ENCODE measurements at places on chromosomes 11 and 22.

GRCh38 chr11:14881576-14882193, 10.3 kb downstream of the CYP2R1 start:
- no peak for DNase-seq

DNA sequence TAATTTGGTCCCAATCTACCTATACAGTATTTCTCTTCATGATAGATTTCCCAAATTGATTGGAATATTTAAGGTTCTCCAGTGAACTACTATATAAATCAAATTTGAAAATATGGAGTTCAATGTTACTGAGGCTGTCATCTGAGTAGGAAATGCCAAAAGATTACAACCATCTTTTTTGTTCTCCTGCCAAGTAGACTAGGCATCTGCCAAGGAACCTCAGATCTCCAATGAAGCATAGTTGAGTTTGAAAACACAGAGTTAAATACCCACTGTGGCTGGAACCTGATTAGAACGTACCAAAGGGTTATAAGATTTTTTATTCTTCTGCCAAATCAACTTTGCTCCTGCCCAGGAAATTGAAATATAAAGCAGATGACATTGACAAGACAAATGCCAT, 330.9 kb downstream of the CNTN5 start:
- DNase-seq: no peak

DNA sequence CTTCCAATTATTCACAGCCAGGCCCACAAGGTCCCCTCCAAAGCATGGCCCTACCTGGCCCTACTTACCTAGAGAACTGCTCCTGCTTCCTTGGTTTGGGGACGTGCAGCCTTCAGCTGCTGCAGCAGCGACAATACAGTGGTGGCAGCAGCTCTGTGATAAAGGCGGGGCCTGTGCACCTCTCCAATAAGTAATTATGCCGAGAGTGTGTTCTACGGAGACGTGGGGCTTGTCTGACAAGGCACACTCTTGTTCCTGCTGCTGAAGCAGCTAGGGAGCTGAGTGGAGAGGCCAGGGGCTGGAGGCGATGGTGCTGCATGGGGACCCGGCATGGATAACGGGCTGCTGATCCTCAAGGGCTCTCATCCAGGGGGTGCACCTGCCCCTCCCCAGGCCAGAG, 98.0 kb upstream of the THY1 start:
- no peak for DNase-seq

GRCh38 chr22:40498420-40499208, 128.2 kb downstream of the SGSM3 start:
- DNase-seq: no peak

- DNase-seq: no peak
Observed at GRCh38 chr11:93490996-93491618, 52.1 kb downstream of the SMCO4 start.

- DNase-seq: no peak
Observed at GRCh38 chr11:111652184-111652583, 49.9 kb downstream of the SIK2 start.

GRCh38 chr22:45262931-45263462, 21.8 kb upstream of the UPK3A start:
- no peak for DNase-seq

DNA sequence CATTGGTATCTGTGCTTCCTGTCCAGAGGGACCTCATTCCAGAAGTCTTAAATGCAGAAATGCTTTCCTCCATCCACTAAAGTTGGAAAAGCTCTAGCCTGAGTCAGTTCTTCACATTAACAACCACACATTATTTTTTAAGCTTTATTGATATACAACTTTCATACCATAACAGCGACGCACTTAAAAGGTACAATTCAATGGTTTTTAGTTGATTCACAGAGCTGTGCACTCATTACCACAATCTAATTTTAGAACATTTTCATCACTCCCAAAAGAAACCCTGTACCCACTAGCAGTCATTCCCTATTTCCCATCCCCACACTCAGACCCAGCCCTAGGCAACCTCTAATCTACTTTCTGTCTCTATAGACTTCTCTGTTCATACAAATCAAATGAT, 27.6 kb downstream of the GALNT18 start:
- DNase-seq: no peak

DNA sequence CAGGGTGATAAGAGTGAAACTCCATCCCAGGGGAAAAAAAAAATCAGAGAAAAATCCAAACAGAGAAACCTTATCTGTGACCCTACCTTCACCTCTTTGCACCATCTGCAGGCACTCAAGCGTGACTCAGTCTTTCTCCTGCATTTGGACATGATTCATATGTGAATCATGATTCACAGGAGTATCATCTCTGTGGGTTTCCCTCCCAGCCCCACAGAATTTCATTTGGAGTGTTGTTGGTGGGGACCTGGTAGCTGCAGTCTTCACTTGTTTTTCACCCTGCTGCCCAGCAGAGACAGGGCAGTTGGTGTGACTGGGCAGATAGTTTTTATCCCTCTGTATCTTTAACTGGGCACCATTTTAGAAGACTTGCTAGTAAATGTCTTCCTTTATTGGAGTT, 75.7 kb downstream of the DEPDC5 start:
- DNase-seq: no peak

- no peak for DNase-seq
Observed at GRCh38 chr11:130421697-130422096, 6.7 kb downstream of the ADAMTS8 start.

DNA sequence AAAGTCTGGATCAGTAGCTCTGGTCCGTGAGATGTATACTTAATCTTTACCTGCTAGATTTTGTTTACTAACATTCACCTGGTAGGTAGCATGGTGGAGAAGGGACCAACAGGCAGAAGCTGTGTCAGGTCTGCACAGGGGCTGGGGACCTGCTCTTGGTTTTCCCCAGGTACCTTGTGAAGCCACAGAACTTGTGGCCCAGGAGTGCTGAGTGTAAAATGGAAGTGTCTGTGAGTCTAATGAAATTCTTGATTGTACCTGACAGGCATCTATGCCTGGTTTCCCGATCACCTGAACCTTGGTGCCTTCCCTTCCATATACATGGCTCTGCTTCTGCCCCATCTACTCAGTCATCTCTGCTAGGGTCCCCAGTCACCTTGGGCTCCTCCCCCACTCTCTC, 94.3 kb downstream of the CWC15 start:
- DNase-seq: no peak

GRCh38 chr11:14905104-14906033, 13.3 kb upstream of the CYP2R1 start:
- DNase-seq: peak; percentile 84

DNA sequence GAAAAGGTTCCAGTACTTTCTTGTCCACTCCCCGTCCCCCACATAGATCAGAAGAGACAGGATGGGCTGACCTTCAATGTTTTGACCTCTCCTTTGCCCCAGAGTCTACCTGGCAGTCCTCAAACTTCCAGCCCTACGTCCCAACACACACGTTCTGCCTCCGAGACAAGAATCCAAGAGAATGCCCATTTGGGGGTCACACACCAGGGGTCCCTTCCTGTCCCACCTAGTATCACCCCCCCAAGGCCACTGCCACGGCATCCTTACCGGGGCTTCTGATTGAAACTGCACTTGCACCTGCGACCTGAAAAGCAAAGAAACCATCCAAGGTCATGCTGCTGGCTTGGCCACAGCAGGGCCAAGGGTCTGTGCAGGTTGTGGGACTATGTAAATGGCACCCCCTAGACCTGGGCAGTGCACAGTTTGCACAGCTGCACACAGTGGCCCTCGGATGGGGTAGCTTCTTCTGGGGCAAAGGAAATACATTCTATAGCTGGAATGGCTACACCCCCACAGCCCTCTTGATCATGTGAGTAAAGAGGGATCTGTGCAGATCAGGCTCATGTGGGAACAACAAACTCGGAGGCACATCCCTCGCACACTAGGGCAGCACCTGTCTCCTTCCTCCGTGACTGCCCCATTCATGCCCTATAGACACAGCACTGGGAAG, 16.5 kb upstream of the FXYD2 start:
- DNase-seq: no peak

GRCh38 chr22:35749808-35750207, 32.1 kb downstream of the APOL5 start:
- no peak for DNase-seq

GRCh38 chr11:122068837-122069236, 47.2 kb downstream of the BLID start:
- no peak for DNase-seq

GRCh38 chr22:41996826-41997225, 1.8 kb upstream of the WBP2NL start:
- DNase-seq: no peak

- DNase-seq: no peak
Observed at GRCh38 chr11:79371152-79371551, 69.7 kb downstream of the TENM4 start.

GRCh38 chr11:11313902-11314692, 39.0 kb downstream of the CSNK2A3 start:
- no peak for DNase-seq

DNA sequence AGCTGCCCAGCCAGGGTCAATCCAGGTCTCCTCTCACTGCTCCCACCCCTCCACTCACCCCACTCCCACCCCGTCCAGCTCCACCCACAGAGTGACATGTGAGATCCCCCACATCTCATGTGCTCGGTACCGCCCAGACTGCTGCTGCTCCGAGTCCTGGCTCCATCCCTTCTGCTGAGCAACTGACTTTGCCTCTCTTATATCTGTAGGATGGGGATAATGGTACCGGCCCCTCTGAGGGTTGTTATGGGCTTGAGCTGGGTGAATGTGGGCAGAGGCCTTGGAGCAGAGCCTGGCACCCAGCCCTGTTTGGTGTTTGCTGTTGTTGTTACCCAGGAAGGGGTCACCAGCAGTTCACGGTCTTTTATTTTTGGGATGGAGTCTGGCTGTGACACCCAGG, 77.0 kb downstream of the ST3GAL4 start:
- DNase-seq: no peak

DNA sequence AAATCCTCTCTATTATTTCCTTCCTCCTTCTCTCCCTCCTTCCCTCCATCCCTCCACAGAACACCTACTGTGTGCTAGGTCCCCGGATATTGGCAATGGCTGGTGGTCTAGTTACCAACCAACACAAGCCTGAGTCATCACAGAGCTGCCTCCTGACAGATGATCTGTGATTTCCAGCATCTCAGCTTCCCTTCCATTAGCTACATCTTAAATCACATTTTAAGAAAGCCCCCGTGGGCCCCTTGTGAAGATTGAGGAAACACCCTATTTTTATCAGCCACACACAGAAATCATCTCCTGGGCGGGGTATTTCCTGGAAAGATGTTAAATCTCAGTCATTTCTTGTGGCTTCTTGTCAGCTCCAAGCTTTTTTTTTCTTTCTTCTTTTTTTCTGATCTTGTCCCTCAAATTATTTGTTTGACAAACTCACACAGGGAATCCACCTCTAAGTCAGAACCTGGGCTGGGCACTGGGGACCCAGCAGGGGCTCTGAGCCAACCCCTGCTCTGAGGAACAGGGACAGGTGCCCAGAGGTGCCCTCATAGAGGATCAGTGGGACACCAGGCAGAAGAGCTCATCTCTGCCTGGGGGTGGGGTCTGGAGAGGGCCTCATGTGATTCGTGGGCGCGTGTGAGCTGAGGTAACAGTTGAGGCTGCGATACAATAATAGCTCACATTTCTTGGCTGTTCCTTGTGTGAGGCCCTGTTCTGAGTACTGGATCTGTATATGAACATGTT, 42.4 kb downstream of the CACNA1I start:
- DNase-seq: peak; percentile 53

- no peak for DNase-seq
Observed at GRCh38 chr11:106415510-106415909, 338.0 kb downstream of the AASDHPPT start.

- DNase-seq: no peak
Observed at GRCh38 chr11:130112071-130112830, 42.6 kb downstream of the APLP2 start.

DNA sequence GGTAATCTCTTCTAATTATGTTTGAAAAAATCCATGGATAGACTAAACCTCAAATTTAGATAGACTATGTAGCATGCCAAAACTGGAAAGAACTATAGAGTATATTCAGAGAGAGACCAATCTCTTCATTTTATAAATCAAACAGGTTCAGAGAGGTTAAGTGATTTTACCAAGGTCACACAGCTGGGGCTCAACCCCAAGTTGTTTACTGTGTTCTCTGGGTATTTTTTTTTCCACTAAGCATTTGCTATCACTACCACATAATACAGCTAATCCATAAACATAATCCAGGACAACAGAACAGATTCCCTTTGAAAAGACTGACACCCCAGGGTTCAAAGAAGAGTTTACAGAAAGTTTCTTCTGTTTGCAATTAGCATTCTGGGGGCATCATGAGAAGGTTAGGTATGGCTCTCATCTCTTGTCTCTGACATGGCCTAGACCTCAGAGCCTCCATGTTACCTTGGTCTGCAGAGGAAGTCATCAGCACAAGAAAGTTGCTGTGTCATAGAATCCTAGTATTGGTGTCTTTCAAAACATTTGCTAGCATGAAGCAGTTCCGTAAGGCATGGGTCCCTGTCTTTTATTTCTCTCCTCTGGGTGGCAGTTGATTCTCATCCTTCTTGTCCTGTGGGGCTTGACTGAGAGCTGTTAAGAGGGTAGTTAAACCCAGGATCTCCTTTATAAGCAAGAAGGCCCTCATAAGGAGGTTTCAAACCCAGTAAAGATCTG, 94.5 kb upstream of the HSD17B12 start:
- no peak for DNase-seq

- DNase-seq: no peak
Observed at GRCh38 chr22:47901911-47902310, 1139.5 kb downstream of the TBC1D22A start.

DNA sequence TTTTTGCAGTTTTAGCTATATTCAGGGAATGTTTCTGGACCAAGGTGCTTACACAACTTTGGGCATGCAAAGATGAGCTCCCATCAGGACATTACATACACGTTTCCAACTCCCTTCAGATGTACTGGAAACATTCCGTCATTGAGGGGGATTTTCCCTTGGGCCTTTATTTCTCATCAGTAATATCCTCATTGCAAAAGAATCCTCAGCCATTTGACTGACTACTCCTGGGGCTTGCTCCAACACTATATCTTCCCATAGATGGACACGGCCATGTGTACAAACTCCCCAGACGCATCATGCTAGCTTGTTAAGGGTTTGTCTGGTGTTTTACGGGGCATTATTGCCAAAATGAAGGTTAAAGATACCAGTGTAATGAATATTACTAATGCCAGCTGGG, 59.3 kb upstream of the NUP160 start:
- DNase-seq: no peak

DNA sequence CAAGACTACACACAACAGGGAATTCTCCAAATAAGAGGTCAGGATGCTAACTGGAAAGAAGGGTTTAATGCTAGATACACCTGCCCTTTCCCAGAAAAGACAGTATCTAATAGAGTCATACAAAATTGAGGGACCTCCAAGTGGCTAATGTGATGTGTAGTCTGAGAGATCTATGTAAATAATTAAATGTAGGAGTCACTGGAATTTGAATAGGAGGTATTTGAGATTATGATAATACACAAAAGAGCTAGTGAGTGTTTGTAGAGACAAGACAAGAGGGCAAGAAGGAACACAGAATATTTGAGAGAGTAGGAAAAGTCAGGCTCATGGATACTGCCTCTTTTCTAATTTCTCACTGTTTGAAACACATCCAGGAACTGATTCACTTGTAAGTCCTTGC, 15.5 kb upstream of the INSC start:
- DNase-seq: no peak

- no peak for DNase-seq
Observed at GRCh38 chr11:17972987-17973386, 39.9 kb downstream of the SERGEF start.

- no peak for DNase-seq
Observed at GRCh38 chr11:10606536-10607208, 38.2 kb upstream of the LYVE1 start.
